HS-27A (cell line): ENCODE measurements at places on chromosomes 4 and X.

GRCh38 chr4:11426731-11427120, 2.0 kb downstream of the HS3ST1 start:
- DNase-seq: no peak

GRCh38 chrX:113868711-113869110, 715.2 kb upstream of the HTR2C start:
- DNase-seq: no peak

DNA sequence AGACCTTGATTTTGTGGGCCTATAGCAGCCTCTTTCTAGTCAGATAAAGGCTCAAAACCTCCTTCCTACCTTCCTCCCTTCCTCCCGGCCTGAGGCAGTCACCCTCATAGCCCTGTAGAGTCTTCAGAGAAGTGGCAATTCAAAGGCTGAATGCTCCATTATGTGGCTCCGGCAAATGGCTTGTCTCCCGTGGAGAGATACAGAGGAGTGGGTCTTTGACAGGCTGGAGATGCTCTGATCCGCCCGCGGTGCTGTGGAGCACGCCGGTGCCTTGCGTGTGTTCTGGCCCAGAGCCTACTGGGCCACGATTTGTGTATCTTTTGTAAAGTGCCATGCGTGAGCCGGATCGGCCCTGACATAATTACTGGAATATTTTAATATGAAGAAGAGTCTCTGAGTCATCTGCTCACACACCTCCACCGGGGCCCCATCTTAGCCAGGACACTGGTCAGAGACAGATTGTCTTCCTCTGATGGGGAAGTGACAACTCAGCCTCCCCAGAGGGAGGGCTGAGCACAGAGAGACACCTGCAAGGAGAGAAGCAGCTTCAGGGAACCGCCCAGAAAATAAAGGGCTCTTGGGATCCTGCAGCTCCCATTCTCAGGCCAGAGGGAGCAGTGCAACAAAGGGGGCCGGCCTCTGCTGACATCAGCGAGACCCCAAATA, 88.7 kb downstream of the DCTD start:
- no peak for DNase-seq

DNA sequence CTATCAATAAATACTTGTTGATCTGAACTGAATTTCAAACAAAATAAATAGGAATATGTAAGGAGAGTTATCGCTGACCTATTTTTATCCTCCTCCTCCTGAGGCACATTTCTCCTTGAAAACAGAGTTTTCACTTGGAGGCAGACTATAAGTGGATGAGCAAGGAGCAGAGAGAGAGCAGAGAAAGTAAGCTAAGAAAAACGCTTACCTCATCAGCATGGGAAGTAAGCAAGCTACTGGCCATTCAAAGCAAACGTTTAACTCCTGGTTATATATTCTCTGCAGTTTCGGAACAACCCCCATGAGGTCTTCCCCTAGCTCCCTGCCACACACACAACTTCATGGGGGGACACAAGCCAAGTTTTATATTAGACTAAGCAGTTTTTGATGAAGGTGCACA, 13.2 kb downstream of the ZDHHC9 start:
- DNase-seq: no peak

DNA sequence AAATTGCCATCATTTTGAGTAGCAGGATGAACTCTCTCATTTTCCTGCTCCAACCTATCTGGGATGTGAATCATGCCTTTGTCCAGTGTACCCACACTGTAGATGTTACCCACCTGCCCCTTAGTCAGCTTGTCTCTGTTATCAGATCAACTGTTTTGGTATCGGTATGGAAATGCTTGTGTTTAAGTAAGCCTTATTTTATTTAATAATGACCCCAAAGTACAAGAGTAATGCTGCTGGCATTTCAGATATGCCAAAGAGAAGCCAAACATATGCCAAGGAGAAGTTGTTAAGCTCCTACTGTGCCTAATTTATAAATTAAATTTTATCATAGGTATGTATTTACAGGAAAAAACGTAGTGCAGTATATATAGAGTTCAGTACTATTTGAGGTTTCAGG, 18.6 kb upstream of the RAP1GDS1 start:
- DNase-seq: no peak

GRCh38 chr4:76453232-76453631, 18.2 kb downstream of the SHROOM3 start:
- no peak for DNase-seq

DNA sequence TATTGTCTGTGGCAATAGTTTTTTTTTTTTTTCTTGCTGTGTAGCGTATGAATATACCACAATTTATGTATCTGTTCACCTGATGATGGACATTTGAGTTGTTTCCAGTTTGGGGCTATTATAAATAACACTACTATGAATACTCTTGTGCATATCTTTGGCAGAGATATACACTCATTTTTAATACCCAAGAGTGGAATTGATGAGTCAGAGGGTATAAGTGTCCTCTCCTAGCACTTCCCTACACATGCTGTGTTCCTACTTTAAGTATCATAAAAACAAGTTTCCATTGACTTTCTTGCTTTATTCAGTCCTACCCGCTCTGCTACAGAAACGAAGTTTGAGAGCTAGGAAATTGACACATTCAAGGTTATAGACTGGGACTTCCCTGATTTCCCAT, 39.8 kb downstream of the XIAP start:
- no peak for DNase-seq

GRCh38 chrX:152639426-152639825, 1.7 kb downstream of the GABRQ start:
- no peak for DNase-seq

GRCh38 chr4:173699841-173700475, 169.9 kb upstream of the HAND2 start:
- DNase-seq: no peak

DNA sequence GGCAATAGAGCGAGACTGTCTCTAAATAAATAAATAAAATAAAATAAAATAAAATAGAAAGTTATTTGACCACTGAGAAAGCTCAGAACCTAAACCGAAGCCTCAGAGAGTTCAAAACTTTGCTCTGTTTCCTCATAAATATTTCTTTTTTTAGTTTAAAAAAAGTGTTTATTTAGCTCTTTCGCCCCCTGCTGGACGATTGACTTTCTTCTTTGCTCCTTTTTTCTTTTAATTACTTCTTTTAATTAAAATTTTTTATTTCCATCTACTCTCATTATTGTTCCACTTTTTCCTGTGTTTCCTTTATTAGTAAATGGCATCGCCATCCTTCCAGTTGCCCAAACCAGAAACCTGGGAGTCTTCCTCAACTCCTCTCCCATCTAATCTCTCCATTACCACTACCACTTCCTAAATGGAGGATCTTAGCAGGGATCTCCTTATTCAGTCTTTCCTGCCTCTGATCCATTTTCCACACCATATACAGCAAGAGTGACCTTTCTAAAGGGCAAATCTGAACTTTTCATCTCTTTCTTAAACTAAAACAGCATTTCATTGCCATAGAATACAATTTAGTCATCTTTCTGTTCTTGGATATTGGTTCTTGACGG, 728 bp upstream of the IL13RA2 start:
- DNase-seq: no peak

DNA sequence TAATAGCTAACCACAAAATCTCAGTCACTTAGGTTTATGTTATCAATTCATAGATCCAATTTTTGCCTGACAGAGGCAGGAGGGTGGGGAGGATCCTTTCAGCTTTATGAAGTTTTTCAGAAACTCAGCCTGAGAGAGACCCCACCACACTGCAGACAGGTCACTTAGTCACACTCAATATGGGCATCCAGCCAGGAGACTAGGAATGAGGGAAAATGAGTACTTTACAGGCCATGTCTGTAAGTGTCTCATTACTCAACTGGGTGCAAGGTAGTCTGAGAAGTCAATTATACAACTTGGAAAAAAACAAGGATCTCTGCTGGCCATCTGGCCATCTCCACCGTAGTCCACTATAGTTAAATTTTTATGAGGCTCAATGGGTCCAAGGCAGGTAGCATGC, 365.9 kb downstream of the INPP4B start:
- peak; percentile 34 for DNase-seq

GRCh38 chr4:113616443-113616842, 145.1 kb downstream of the CAMK2D start:
- DNase-seq: no peak
